Stimulated activated CD4-positive, alpha-beta T cell treated with anti-CD3 and anti-CD28 coated beads, Interleukin-2, amount 100 ng/mL, for 48 hours (primary cell): ENCODE measurements at places on chromosomes 2 and 18.
A peak's percentile ranks its signal among the peaks of the same experiment; 100 is the strongest.

- no peak for DNase-seq
Measured at GRCh38 chr2:237430861-237431260, 16.9 kb upstream of the COL6A3 start.

GRCh38 chr2:16546128-16546754 lies 119.4 kb downstream of the CYRIA start:
- DNase-seq: no peak

- no peak for DNase-seq
Measured at GRCh38 chr18:26710470-26711096, 154.9 kb downstream of the AQP4 start.

- DNase-seq: no peak
Measured at GRCh38 chr2:22907330-22907729, 477.6 kb upstream of the KLHL29 start.

- DNase-seq: peak; percentile 23
Measured at GRCh38 chr2:36287363-36288275, 68.0 kb upstream of the CRIM1 start.

DNA sequence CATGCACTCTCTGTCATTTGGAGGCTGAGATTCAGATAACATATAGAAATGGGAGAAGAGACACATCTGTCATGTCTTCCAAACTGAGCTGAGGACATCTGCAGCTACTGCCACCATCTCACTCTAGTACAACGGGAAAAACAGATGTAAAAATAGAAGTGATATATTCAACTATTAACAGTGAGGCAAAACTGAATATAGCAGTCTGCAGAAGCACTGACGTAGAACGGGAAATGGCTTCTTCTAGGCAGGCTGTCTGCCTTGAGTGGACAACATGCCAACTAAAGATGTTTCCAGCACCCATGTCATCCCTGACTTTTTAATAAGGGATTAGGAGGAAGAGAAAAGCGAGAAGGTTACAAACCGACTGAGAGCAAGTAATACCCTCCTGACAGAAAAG lies 51.6 kb downstream of the MRPL33 start:
- no peak for DNase-seq
